ENCODE measurements at places on chromosomes 7 and 10.

- no peak for DNase-seq
These were observed 36.8 kb downstream of the THSD7A start for GRCh38 chr7:11795231-11795630.

DNA sequence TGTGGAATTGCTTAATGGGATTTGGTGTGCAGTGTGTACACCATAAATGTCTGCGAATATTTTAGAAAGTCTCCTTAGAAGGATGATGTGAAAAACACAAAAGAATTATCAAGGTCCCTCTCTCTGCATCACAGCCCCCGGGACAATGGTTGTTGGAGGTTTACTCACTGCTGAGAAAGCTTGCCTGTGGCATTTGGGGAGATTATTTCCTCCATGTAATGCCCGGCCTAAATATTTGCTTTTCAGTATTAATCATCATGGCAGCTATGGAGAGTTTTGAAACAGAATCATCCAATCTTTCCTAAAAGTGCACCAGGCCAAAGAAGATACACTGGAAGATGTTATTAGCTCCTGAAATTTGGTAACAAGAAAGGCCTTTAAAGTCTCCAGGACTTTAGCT, 113.8 kb upstream of the ADCY1 start:
- DNase-seq: no peak

DNA sequence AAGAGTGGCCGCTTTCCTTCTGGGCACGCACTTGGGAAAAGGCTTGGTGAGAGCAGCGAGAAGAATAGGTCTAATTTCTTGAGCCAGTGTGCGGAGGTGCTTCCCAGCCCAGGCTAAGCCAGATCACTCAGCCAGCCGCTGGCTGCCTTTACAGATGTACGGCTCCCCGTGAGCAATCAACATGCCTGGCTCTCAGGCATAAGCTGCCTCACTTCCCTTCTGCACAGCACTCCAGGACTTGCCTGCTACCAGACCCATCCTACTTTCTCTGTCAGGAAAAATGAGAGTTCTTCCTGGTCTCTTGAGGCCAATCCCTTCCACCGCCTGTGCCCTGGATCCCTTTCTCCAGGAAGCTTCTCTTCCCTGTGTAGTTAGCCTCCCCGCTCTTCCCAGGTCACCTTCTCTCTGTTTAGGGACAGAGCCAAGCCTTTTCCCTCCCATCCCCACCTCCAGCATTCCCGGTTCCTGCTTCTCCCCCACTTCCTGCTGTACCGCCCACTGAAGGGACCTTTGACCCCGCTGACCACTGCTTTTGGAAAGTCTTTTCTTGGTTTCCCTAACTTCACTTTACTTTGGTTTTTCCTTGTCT, 1.1 kb upstream of the ACTR3C start:
- no peak for DNase-seq

GRCh38 chr7:44213206-44213876, 12.6 kb downstream of the YKT6 start:
- no peak for DNase-seq

DNA sequence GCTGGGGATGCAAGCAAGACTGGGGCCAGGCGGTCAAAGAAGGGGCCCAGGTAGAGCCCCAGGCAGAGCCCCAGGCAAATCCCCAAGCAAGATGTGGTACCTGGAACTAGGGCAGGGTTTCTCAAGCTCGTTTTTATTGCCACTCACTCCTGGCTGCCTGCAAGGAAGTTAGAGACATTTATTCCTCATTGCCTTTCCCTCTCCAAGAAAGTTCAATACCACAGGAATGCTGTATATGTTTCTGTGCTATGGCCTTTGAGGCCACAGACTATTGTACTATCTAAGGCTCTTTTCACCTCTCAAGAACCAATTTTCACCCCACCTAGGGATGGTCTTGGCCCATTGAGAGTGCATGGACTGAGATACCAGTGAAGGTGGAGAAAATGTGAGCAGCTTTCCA, 71.3 kb downstream of the TACC2 start:
- DNase-seq: no peak

DNA sequence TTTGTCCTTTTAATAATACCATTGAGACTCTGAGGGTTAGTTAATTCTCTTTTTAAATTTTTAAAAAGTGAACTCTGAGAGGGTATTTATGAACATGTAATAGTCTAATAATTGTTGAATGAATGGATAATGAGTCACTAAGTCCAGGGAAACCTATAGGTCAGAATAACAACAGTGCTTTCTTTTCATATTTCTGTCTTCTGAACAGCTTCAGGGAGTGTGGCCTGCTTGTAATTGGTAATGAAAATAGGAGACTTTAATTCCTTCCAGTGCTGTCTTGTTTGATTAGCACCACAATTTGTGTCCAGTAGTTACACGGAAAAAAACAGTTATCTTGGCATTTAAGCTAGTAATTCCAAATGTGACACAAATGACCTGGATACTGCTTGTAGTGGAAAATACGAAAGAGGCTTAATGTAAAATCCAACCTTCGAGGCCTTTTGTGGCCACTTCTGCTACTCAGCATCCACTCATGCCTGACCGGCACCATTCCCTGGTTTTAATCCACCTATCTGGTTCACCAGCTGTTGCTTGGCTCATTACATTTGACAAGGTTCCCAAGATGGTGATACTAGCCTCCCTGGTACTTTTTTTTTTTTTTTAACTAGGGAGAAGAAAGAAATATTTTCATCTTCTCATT, 149.3 kb upstream of the IMMP2L start:
- DNase-seq: no peak

- DNase-seq: no peak
These were observed 81.9 kb upstream of the PDCD4 start for GRCh38 chr10:110789604-110790433.

DNA sequence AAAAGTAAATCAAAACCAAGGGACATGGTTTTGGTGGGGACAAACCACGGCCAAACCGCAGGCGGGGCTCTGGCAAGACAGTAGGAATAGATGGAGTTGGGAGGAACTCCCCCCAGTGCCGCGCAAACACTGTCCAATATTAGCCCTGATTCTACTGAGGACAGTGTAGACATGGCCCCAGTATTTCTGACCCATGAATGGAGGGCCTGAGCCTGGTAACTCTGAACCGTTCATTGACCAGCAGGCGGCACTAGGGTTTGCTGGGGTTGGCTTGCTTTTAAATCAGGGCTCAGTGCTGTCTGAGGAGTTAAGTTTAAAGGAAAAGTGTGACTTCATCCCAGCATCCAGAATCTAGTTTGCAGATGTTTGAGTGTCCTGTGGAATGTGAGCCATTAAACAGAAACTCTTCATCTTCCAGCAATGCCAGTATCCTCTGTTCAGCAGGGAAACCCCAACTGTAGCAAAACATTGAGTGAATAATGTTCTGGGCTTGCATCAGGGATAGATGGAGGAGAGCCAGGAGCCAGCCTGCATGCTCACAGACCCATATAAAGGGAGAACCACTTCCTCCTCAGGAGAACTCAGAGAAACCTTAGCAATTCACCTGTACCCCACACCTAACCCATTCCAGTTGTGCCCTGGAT, 147.4 kb upstream of the PRSS58 start:
- DNase-seq: no peak

DNA sequence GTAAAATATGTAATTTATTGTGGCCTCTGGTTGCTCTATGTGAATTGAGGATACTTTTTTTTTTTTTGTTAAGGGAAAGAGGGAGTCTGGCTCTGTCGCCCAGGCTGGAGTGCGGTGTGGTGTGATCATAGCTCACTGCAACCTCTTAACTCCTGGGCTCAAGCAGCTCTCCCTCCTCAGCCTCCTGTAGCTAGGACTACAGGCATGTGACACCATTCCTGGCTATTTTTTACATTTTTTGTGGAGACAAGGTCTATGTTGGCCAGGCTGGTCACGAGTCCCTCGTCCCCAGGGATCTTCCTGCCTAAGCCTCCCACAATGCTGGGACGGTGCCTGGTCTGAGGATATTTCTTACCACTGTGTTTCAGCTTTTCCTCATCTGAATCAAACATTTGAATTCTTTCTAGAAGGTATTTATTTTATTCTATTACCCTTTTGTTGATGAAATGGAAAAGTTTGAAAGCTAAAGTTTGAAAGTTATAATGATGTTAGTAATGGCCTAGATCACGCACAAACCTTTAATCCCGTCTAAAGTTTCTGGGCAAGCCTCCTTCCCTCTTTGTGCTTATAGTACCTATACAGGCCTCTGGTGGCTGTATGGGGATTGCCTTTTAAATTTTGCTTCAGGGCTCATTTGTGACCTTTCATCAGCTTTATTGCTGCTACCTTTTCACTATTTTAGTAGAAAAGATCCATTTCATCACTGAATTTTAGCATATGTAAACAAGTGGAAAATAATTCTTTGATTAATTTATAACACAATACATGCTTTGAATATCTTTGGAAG, 2.0 kb downstream of the IFRD1 start:
- DNase-seq: no peak

DNA sequence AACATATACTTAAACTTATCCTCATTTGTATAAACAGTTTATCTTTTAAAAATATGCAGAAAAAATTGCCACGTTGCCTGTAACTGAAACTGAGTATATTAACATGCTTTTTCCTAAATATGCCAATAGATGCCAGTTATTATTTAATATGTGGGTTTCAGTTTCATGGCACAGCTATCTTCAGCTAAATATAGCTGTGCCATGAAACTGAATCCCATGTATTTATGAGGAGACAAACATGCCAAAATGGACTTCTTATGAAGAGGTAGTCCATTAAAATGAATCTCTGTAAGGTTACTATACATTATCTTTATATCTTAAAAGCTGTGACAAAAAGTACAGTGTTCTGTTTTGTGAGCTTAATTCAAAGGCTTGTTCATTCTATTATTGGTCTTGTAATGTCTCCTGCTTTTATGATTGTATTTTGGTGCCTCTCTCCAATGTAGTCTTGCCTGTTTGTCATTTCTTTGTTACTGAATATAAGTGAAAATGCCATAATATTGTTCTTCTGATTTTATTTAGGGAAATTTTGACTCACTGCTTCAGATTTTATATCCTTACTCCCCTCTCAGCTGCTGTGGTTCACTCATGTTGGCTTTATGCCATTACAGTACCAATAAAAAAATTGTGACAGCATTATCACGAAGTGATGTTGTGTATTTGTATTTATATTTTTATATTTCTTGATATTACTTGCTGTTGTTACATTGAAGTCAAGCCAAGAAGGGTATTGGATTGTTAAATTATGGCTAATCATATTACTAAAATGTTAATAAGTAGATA, 34.3 kb upstream of the CACNA2D1 start:
- no peak for DNase-seq

GRCh38 chr10:48703531-48704122, 19.0 kb downstream of the WDFY4 start:
- DNase-seq: no peak

DNA sequence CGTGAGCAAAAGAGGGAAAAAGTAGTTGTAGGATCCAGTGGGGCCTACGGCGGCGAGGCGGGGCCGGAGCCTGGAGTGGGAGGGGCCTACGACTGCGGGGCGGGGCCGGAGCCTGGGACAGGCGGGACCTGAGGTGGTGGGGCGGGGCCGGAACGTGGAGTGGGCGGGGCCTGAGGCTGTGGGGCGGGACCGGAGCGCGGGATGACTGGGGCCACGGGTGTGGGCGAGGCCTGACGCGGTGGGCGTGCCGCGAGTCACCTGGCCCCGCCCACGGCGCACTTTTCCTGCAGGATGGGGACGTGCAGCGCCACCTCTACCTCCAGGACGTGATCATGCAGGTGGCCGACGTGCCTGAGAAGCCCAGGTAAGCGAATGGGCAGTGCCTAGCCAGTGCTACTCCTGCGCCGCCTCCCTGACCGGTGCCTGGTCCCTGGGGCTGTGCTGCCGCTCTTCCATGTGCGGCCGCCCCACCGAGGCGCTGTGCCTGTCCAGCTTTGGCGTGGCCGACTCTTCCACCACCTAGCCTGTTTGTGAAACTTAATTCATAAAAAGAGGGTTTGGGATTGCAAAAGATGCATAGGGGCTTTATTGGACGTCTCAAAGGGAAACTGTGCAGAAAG, 496 bp downstream of the ZNF511 start:
- DNase-seq: peak; percentile 89

DNA sequence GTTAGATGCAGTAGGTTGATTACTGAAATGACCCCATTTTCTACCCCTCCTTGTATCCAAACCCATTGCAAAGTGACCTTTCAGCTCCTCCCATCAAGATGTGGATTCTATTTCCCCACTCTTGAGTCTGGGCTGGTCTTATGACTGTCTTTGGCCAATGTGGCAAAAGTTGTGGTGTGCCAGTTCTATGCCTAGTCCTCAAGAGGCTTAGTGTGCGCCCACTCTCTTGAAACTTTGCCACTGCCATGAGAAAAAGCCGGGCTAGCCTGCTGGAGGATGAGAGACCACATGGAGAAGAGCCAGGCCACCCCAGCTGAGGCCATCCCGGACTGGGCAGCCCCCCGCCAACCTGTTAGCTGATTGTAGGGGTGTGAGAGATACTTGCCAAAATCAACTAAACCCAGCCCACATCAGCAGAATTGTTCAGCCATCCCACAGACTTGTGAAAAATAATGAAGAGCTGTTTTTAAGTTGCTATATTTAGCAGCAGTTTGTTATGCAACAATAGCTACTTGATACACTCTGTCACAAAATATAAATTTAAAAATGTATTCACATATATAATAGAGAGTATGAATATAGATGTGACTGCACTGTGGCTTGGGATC, 131.0 kb upstream of the PALS2 start:
- DNase-seq: no peak

- no peak for DNase-seq
These were observed 1530.2 kb upstream of the LRRTM3 start for GRCh38 chr10:65395631-65396030.

DNA sequence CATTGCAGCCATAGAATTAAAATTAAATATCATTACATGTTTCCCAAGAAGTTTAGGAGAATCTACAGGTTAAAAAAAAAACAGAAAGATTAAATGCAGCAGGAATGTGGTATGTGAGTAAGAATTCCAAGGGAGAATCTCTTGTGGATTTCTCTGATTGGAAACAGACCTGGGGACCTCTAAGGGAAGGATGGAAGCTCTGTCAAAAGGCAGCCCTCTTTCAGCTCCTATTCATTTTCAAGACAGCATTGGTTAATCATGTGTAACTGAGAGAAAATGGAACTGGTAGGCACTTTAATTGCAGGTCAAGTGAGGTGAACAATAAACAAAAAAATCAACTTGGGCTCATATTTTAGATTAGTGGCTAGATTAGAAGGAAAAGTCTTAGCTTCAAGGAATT, 81.4 kb upstream of the MTPN start:
- DNase-seq: no peak

- DNase-seq: peak; percentile 12
These were observed 3.7 kb downstream of the AGR2 start for GRCh38 chr7:16801111-16801542.

GRCh38 chr7:95772771-95773581, 622 bp downstream of the DYNC1I1 start:
- DNase-seq: no peak

- no peak for DNase-seq
These were observed 30.4 kb downstream of the ELAPOR2 start for GRCh38 chr7:87029078-87029477.
